ENCODE measurements at places on chromosomes 11 and 22. TPM values are rescaled to one million over a fixed set of nuclear protein-coding genes. Genes with fewer than 3 reads are reported as not detected.

Gene PHETA2
- 7.6 TPM for total RNA-seq

Gene PES1
- 49.5 TPM for total RNA-seq

Gene KCNE3
- total RNA-seq: 36.8 TPM

Gene SEC14L6
- total RNA-seq: 0.18 TPM

Gene OR10D3
- not detected for total RNA-seq
